Activated CD4-positive, alpha-beta T cell treated with anti-CD3 and anti-CD28 coated beads, Interleukin-2, amount 50 U/mL, for 48 hours (primary cell): ENCODE measurements at places on chromosomes 11 and 22.

- DNase-seq: peak; percentile 17
These were observed 18.9 kb downstream of the LIMK2 start for GRCh38 chr22:31230871-31231621.

- no peak for DNase-seq
These were observed 22.4 kb downstream of the MMP10 start for GRCh38 chr11:102757823-102758549.

GRCh38 chr11:27933992-27934829 is 173.7 kb downstream of the KIF18A start:
- no peak for DNase-seq

GRCh38 chr22:27482402-27482801 is 319.2 kb downstream of the MN1 start:
- DNase-seq: no peak

GRCh38 chr22:45503050-45503815 is 550 bp downstream of the FBLN1 start:
- no peak for DNase-seq

DNA sequence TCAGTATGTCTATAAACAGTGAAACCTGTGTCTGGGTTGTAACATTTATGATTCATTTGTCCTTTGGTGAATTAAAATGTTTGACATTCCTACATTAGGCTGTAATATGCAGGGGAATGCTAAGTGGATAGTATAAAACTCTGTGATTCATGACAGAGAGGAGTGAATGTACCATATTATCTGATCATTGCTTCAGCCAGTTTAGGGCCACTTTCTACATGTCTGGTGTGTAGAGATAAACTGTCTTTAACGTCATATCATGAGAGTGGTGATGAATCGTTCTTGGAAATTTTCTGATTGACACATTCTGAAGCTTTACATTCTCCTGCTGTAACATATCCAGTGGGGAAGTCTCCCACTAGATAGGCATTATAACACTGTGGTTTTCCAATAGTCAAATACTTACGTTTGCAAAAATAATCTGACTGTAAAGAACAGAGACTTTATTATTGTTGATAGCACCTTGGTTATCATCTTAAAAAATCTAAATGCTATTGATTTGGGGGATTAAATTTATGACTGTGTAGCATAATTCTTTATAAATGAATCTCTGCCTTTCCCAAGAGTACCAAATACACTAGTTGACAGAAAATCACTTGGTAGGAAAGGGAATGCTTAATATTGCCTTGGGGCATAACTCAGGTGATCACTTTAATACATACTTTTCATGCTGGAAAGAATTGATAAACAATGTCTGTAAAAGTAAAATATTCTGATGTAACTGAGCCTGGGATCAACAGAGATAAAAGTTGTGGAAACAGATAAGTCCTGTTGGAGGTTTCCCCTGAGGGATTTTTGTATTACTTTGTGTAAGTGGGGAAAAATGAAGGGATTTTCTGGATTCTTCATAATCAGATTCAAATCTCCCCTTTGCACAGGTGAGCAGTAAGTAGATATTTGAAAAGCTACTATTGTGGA is 427.9 kb downstream of the JRKL start:
- no peak for DNase-seq

- no peak for DNase-seq
These were observed 39.4 kb downstream of the C22orf42 start for GRCh38 chr22:32119568-32120235.
